ENCODE measurements at places on chromosomes 12 and 14.

DNA sequence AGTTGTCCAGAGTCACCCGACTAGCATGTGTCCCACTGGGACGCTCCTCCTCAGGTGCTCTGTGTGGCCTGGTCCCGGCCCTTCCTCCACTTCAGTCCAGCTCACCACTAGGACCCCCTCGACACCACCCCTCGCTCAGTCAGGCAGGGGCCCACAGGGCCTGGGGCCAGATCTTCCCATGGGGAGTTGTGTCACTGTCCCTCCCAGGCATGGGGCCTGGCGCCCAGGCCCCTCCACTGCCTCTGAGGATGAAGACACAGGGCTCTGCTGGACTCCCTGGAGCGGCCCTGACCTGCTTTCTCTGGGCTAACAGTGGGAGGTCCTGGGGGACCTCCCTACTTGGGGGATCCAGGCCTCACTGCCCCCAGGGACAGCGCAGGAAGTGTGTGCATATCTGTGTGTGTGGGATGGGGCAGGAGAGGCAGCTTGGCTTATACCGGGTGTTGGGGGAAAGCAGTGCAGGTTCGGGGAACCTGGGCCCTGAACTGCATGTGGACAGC is 43.8 kb downstream of the KRT80 start:
- no peak for DNase-seq

DNA sequence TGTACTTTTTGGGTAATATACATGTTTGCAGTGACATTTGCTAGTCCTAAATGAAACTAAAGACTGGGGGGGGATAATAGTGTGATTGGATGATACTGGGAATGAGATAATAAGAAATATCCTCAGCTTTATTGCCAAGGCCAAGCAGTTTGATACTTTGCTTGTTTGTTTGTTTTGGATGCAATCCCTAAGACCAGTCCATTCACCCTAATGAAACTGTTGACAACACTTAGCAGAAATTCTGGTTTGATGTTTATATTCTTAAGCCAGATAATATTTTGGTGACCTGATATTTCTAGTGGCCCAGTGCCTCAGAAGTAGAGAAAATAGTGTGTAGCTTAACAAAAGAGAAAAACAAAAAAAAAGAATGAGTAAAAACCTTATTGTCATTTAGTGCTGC is 1.8 kb downstream of the PHC1 start:
- no peak for DNase-seq

DNA sequence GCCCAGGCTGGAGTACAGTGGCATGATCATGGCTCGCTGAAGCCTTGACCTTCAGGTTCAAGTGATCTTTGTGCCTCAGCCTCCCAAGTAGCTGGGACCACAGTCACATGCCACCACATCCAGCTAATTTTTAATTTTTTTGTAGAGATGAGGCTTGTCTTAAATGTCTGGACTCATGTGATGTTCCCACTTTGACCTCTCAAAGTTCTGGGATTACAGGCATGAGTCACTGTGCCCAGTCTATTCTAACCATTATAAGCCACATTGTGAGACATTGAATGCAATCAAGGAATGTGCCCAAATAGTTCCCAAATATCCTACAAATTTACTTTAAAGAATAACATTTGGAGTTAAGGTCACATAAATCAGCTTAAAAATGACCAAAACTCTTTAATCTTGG is 130.7 kb upstream of the ARID2 start:
- no peak for DNase-seq

DNA sequence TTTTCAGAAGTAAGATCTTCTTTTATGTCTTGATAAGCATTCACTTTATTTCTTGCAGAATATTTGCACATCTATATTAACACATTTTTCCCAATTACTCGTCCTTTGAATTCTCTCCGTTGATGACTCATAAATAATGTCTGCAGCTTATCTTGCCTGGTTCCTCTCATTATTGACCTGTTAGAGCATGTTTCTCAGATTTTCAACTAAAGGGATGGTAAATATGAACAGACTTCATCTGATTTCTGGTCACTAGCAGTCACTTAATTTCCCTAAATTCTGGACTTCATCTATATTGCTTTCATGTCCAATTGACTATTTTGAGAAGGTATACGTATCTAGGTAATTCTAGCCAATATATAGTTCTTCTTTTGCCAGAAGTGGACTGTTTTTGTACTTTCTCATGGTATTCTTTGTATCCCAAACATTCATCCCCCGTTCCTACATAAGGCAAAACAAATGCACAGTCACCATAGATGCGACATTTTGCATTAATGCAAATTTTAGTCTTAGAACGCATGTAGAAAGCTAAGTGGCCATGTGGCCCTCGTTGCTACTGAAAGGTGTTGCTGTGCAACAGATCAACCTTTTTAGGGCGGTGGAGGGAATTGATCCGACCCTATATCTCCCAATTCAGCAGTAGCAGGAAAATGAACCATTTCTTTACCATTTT is 6.2 kb downstream of the PIK3C2G start:
- DNase-seq = no peak

DNA sequence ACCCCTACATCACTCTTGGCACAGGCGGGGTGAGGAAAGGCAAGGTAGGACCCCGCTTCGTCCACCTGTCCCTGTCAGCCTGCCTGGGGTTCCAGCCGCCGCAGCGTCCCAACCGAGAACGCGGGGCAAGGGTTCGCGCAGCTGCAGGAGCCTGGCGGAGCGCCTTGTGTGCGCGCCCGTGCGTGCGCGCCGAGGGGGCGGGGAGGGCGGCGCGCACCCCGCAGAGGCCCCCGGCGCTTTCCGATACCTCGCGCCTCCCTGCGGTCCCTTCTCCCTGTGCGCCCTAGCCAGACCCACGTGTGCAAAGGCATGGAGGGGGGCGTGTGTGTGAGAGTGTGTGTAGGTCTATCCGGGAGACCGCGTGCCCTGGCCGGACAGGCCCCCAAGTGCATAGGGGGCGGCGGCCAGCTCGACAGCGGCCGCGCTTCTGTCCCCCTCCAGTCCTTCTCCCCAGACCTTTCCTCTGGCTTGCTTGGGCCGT is 122.4 kb downstream of the TSPAN9 start:
- DNase-seq = no peak

GRCh38 chr14:65035049-65035448 is 48.4 kb downstream of the FNTB start:
- no peak for DNase-seq

GRCh38 chr14:39367387-39367751 is 64.9 kb downstream of the FBXO33 start:
- DNase-seq = no peak

DNA sequence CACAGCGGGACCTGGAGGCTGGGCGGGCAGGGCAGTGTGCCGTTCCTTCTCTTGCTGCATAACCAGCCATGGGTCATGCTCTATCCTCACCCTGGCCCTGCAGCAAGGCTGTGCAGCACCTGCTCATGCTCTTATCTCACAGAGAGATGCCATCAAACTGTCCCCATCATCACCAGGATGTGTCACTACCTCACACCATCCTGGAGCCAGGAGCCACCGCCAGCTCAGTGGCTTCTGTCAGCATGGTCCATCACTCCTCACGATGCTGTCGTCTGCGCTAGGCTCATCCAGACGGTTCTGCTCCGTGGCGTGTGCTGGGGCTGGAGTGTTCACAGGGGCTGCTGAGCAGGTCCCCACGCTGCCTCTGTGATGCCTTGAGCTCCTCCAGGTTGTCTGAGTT is 77.2 kb upstream of the DYNC1H1 start:
- no peak for DNase-seq

DNA sequence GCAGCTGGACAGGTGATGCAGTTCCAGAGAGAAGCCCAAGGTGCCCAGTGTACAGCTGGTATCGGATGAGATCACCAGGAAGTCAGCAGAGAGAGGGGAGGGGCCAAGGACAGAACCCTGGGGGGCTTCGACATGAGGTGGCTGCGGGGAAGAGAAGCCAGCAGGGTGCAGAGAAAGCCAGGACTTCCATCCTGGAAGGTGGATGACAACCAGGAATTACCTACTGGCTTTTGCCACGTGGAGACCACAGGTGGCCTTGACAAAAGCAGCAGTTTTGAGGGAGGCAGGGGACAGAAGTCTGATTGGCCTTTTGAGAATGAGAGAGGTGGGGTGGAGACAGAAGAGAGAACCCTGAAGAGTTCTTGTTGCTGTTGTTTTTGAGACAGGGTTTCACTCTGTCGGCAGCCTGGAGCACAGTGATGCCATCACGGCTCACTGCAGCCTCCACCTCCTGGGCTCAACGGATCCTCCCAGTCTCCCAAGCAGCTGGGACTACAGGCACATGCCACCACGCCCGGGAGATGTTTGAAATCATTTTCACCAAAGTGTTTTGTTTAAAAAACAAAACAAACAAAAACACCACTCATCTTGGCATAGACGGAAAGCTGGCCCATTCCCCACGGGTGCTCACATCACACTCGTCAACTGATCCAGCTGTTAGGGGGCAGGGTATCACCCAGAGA is 35.2 kb downstream of the CDC42BPB start:
- DNase-seq = no peak

DNA sequence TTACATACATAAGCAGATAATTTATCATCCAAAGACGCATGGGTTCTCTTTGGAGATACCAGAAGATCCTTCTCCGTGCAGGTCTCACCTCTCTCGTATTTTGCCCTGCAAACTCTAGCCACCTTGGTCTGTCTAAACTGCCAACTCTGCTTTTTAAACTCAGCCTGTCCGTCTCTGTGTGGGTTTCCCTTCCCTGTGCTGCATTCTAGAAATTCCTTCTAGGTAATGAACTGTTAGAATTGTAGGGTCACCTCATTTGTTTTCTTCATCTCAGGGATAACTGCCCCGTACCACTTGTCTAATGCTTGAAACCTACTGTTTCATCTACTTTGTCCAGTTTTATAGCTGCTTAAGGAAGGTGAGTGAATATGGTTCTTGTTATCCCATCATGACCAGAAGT is 45.4 kb upstream of the CCDC196 start:
- DNase-seq = no peak

- no peak for DNase-seq
Measured at GRCh38 chr14:99730876-99731546, 46.9 kb downstream of the CYP46A1 start.

DNA sequence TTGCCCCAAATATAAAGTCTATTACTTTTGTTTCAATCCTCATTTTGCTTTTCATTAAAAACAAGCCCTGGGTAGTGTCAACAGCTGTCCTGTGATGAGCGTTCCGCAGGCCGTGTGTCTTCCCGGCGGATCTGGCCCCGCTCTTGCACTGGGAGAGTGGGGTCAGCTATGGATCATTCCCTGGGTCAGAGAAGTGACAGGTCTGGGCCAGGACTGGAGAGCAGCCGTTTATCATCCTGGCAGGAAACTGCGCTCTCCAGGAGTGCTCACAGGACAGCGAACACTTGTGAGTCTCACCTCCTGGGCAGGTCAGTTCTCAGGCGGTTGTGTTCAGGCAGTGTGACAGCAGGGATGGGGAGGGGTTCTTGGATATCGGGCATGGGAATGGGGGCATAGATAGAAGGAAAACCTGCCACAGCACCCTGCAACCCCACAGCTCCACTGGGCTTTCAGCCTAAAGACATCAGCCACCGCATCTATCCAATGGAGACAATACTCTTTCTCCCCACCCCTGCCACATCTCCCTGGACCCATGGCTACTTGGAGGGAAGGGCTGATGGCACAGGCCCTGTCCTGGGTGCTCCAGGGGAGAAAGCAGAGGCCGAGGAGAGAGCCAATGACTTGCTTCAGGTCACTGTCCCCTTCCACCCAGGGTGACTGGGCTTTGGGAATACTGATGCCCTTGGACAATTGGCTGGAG is 47.8 kb upstream of the CHGA start:
- DNase-seq = no peak

DNA sequence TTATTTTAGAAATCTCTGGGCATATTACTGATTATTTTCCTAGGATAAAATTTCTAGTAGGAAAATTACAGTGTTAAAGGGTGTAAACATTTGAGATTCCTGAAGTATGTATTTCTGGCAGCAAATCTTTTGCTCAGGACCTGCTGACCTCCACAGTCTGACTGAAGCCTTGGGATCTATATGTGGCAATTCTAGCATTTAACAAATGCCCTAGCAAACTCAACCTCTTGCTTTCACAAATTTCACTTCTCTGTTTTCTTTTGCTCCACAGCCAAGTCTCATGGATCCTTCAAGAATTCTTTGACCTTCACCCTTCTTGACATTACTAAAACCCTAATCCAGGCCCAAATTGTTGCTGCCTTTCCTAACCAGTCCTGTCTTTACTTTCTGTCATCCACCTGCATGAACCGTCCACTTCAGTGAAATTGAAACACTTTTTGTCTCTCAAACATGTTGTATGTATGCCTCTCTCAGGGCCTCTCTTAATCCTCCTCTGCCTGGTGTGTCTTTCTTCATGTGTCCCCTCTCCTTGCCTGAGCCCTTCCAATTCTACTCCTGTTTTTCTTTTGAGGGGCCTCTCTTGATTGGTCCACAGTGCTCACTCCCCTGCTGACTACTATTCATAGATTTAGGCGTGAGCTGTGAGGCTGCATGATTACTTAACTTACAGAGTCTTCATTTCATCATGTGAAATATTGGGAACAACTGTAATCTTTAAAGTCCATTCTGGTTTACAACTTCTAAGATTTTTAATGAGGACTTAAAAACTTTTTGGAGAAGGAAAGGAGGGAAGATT is 5.1 kb upstream of the DYRK4 start:
- DNase-seq = no peak

GRCh38 chr12:105032703-105033357 is 46.7 kb downstream of the NOPCHAP1 start:
- DNase-seq = no peak

DNA sequence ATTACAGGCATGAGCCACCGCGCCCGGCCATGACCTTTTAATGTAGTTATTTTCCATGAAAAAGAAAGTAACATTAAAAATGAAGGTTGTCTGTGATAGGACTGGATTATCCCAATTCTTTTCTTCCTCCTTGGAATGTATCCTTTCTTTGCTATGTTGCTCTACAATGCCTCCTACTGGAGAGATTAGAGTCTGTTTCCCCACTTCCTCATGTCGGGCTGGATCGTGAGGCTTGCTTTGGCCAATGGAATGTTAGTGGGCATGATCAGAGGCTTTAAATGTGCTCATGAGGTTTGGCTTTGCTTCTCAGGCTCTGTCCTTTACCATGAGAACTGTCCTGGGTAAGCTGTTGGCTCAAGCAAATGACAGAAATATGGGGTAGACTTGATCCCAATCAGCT is 34.7 kb upstream of the SOCS2 start:
- no peak for DNase-seq

DNA sequence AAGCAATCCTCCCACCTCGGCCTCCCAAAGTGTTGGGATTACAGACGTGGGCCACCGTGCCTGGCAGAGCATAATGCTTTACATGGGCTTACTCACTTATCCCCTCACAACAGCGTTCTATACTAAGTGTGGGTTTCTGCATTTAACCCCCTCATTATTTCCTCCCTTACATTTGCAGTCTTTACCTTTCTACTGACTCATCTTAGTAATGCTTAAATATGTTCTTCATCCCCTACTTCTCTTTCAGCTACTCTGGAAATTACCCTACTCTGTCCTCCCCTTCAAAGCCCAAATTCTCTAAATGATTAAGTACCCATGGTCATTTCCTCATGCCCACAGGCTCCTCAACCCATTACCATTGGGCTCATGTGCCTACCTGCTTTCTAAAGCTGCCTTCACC is 40.7 kb downstream of the NKX2-1 start:
- no peak for DNase-seq

GRCh38 chr14:76574416-76575095 is 186.7 kb upstream of the VASH1 start:
- no peak for DNase-seq

GRCh38 chr12:50014342-50014741 is 11.0 kb downstream of the RACGAP1 start:
- DNase-seq = no peak
